ENCODE measurements at places on chromosomes 12 and 14.

- DNase-seq = no peak
Observed at GRCh38 chr12:24494401-24494800, 454.5 kb downstream of the BCAT1 start.

GRCh38 chr14:69945912-69946311 is 66.7 kb downstream of the SMOC1 start:
- DNase-seq = no peak

- no peak for DNase-seq
Observed at GRCh38 chr12:40819436-40820108, 127.3 kb downstream of the CNTN1 start.

GRCh38 chr14:52080808-52081755 is 12.2 kb upstream of the NID2 start:
- DNase-seq = peak; percentile 83

GRCh38 chr14:45811155-45811554 is 558.2 kb upstream of the MIS18BP1 start:
- peak; percentile 84 for DNase-seq

DNA sequence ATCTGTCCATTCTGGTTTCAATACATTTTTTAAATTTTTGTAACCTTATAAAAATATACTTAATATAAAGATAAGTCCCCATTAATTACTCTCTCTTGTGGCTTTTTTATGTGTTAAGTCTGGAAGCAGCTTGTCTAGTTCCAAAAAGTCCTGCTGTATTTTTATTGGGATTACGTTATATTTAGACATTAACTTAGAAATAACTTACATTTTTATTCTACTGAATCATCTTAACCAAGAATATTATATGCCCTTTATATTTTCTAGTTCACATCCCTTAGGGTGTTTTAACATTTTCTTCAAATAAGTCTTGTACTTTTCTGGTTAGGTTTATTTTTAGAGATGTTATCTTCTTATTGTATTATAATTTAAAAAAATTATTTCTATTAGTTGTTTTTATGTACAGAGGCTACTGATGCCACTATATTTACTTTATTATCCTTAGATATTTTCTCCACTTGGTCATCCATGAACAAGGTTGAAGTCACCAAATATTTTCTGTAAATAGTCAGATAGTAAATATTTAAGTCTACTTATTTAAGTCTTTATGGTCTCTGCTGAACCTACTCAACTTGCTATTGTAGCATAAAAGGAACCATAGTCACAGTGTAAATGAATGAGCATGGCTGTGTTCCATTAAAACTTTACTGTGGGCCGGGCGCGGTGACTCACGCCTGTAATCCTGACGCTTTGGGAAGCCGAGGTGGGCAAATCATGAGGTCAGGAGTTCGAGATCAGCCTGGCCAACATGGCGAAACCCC is 132.4 kb upstream of the NEDD1 start:
- no peak for DNase-seq

GRCh38 chr12:123807670-123808069 is 45.6 kb downstream of the DNAH10 start:
- DNase-seq = no peak

DNA sequence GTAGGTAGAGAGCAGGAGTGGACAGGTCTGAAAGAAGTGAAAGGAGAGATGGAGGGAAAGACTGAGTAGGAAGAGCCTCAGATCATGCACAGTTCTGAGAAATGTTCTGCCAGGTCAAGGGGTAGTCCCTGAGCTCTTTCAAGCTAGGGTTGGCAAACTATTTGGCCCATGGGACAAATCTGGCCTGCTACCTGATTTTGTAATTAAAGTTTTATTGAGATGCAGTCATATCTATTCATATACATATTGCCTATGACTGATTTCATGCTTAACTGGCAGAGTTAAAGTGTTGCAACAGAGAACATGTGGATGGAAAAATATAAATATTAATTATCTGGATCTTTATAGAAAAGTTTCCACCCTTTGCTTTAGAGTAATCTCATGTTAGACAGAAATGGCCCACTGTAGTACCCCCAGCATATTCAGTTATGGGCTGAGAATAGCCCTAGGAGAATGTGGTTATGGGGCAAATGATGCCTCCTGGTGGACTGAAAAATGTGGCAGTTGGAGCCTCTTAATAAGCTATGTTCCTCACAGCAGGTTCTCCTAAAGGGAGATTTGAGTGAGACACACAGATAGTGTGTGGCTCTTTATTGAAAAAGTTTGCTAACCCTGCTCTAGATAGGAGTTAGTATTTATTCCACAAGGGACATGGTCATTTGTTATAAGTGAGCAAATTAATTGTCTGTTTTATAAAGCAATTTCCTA is 476.9 kb downstream of the LRIG3 start:
- no peak for DNase-seq

DNA sequence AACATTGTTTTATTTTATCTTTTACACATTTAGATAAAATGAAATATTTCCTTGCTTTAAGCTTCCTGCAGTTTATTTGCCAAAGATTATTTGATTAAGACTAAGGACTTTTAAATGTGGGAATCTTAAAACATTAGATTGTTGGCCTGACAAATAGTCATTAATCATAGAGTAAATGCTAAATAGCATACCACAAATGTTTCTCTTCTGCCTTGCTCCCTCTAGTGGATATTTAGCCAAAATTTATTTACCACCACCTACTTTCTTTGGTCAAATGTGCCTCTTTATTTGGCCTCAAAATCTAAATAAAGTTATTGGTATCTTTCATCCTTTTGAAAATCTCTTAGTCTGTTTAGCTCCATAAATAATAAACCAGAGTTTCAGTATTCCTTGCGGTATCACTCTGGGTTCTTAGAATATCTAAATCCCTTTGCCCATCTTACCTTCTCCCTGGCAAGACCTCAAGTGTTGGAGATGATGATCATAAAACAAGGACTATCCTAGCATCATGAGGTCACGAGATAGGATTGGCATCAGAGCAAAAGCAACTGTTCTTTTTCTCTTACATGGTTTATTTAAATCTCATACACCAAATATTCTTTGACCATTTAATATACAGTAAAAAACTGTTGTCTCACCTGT is 150.6 kb upstream of the AEBP2 start:
- no peak for DNase-seq

DNA sequence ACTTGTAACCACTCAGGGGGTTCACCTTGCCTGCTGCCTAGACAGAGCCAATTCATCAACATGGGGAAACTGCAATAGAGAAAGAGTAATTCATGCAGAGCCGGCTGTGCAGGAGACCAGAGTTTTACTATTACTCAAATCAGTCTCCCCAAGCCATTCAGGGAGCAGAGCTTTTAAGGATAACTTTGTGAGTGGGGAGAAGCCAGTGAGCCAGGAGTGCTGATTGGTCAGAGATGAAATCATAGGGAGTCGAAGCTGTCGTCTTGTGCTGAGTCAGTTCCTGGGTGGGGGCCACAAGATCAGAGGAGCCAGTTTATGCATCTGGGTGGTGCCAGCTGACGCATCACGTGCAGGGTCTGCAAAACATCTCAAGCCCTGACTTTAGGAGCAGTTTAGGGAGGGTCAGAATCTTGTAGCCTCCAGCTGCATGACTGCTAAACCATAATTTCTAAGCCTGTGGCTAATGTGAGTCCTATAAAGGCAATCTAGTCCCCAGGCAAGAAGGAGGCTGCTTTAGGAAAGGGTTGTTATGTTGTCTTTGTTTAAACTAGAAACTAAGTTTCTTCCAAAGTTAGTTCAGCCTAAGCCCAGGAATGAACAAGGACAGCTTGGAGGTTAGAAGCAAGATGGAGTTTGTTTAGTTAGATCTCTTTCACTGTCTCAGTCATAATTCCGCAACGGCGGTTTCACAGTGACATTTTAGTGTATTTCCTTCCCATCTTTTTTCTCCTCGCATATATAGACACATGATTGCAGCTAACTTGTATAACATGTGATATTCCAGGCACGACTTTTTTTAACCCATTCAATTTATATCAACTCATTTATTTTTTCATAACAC is 68.9 kb upstream of the NCOR2 start:
- no peak for DNase-seq

DNA sequence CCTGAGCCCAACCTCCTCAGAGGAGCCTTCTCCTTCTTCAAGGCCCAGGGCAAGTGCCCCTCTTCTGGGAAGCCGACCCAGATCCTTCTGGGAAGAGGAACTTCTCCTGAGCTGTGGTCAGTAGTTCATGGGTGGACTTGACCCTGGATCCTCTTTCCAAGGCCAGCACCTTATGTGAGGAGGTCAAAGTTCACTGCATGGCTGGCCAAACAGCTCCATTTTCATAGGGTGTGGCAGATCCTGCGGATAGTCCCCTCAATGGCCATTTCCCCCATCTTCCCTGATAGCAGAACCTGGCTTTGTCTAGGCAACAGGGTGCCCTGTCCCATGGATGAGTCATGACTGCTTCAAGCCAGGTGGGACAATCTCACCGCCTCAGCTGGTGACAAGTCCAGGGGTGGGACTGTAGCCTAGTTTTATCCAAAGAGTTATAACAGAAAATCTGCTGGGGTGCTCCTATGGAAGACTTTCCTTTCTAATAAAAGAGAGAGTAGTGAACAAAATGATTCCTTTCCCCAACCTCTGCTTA is 10.4 kb downstream of the ASB2 start:
- DNase-seq = no peak

DNA sequence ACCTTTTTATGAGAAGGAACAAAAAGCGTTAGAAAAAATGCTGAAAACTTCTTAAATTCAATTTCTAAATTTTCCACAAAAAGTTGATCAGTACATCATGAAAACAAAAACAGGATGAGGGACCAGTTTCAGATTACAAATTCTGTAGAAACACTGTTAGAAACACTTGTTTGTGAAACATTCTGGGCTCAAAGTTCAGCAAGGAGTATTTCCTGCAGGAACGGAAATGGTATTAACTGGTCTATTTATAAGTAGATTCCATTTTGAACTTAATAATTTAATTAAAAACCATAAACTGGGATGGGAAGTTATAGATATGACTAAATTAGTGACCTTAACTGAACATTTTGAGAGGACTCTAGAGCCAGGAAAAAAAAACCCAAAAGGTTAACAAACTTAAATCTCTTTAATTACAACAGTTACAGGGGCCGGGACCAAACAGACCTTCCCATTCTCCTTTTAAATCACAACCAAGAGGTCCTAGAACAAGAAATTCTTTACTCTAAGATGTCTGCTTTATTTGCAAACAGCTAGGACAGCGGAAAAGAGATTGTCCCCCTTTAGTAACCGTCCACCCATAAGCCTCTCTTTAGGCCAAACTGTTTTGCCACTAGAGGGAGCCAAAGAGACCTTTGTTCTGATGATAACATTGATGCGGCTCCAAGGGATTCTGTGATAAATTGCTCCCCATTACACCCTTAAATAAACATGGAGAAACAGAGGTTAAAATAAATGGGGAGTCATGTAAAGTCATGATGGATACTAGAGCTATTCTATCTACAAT is 69.0 kb upstream of the RERGL start:
- no peak for DNase-seq

GRCh38 chr12:123952037-123952436 is 20.6 kb downstream of the CCDC92 start:
- DNase-seq = no peak
